WTC11 (cell line): ENCODE measurements at places on chromosomes 7 and 10.
A peak's percentile ranks its signal among the peaks of the same experiment; 100 is the strongest.

DNA sequence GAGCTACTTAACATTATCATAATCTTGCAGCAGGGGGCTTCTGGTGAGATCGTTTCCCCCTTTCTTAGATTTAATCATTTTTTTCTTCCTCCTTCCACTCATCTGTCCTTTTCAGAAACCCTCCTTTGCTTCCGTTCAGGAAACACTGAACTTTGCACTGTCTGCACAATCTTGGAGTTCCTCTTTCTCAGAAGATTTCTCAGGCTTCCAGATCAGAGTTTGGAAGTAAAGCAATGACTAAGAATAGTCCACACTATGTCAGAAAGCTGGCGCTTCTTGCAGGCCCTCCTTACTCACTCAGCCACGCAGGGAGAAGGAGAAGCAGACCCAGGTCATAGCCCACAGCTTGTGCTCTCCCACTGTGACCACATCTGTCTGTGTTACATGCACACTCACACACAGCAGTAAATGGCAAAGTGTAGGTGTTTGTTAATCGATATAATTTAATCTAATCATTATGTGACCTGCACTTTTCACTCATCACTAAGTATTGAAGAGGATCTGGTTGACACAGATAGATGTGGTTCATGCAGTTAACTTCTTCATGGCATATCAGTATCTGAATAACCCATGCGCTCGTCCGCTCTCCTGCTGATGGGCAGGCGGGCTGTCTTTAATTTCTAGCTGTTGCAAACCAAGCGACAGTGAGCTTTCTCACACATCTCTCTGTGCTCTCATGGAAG is 30.2 kb downstream of the ALOX5 start:
- peaks cover 26% of the 10 kb centered on the region for H3K4me1 ChIP-seq
- no peak overlapping the region for H3K27ac ChIP-seq
- H3K4me3 ChIP-seq = no peak overlapping the region
- no peaks in the 10 kb centered on the region for H3K36me3 ChIP-seq

DNA sequence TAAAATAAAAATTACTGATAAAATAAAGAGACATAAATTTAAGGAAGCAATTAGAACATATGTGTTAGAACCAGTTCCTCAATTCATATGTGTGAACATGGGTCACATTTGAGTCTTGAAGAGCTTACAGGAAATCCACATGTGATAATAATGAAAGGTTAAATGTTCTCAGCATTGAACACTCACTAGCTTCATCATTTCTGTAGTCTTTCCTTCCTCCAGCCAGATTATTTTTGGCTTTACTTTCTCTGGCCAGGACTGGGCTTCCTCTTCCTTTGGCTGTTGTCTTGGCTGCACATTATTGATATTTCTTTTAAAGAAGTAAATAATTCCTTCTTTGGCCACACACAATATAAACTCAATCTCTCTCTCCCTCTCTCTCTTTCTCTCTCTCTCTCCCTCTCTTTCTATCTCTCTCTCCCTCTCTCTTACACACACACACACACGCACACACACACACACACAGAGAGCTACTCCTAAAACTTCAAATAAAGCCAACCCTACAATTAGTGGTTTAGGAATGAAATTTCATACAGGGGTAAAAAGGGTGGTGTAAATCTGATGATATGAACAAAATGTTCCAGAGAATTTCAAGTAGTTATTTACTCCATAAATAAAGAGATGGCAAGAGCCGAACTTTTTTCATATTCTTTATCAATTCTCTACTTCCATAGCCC is 171.2 kb downstream of the REEP3 start:
- no peaks in the 10 kb centered on the region for H3K27me3 ChIP-seq
- DNase-seq = no peak
- no peak overlapping the region for H3K4me3 ChIP-seq
- no peak overlapping the region for H3K27ac ChIP-seq
- peaks cover 17% of the 10 kb centered on the region for H3K36me3 ChIP-seq

GRCh38 chr7:70595755-70596597 is 536.0 kb upstream of the GALNT17 start:
- H3K4me1 ChIP-seq = peaks cover 20% of the 10 kb centered on the region
- H3K27ac ChIP-seq = no peak overlapping the region
- peaks cover 62% of the 10 kb centered on the region for H3K27me3 ChIP-seq
- peaks cover 6% of the 10 kb centered on the region for H3K36me3 ChIP-seq
- peak; percentile 29 for DNase-seq

GRCh38 chr7:87853237-87853864 is 22.8 kb downstream of the SLC25A40 start:
- H3K36me3 ChIP-seq = peaks cover 32% of the 10 kb centered on the region
- H3K4me3 ChIP-seq = no peak overlapping the region
- no peak for DNase-seq
- no peak overlapping the region for H3K27ac ChIP-seq

DNA sequence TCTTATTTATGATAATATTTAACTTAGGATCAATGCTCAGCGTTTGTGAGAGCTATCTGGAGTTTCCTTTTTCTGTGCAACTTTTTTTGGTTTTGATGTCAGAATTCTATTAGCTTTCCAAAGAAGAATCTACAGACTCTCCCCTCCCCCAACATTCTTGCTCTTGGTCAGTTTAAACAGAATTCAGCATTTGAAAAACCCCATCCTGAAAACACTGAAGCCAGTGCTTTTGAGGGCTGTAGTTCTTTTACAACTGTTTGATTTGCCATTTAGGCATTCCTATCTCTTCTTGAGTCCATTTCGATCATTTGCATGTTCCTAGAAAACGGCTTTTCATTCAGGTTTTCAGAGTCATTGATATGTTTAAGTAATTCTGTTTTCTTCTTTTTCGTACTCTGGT is 15.6 kb upstream of the CXCL12 start:
- H3K27ac ChIP-seq = peak overlapping the region; percentile 89
- no peak for DNase-seq
- H3K36me3 ChIP-seq = no peaks in the 10 kb centered on the region; the same call in 1 of the 2 replicates
- peak overlapping the region; percentile 66 for H3K4me3 ChIP-seq

DNA sequence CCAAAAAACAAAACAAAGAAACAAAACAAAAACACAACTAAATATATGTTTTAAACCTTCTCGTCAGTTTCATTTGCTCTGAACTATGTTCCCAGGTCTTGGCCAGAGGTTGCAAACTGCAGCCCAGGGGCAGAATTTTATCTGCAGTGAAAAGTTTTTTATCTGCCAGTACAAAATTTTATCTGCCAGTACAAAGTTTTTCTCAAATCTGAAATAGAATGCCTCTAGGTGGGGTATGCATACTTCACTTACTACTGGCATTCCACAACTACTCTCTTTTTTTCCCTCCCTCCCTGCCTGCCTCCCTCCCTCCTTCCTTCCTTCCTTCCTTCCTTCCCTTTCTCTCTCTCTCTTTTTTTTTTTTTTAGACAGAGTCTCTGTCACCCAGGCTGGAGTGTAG is 9.4 kb upstream of the CLDN3 start:
- 0 out of 2 replicates have a peak, but pooled peaks cover 2% of the 10 kb centered on the region for H3K4me1 ChIP-seq
- H3K27me3 ChIP-seq = no peaks in the 10 kb centered on the region
- H3K27ac ChIP-seq = no peak overlapping the region
- H3K4me3 ChIP-seq = no peak overlapping the region

GRCh38 chr7:75905785-75906604 is 9.0 kb upstream of the POR start:
- no peaks in the 10 kb centered on the region for H3K27me3 ChIP-seq
- DNase-seq = peak; percentile 53
- H3K36me3 ChIP-seq = no peaks in the 10 kb centered on the region
- peaks cover 9% of the 10 kb centered on the region for H3K4me1 ChIP-seq
- peak overlapping the region; percentile 93 for H3K27ac ChIP-seq
